ENCODE measurements at places on chromosomes 3 and 15.

DNA sequence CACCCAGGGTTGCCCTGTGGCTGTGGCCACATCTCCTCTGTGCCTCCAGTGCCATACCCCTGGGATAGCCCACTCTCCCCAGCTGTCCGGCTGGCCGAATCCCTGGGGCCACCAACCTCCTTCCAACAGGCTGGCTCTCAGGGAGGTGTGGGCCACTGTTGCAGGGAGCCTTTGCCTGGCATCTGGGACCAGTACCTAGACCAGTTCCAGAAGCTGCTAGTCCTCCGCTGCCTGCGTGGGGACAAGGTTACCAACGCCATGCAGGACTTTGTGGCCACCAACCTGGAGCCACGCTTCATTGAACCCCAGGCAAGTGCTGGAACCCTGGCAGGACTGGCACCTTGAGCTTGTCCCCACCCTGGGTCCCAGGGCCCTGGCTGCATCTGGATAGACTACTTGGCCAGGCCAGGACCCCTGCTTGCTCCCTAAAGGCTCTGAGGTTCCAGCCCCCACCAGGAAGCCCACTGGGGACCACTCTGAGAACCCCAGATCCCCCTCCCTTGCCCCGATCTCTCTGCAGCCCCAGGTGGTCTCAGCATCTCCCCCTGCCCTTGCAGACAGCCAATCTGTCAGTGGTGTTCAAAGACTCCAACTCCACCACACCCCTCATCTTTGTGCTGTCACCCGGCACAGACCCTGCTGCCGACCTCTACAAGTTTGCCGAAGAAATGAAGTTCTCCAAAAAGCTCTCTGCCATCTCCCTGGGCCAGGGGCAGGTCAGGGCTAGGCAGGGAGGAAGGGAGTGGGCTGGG lies 50.0 kb downstream of the SEMA3G start:
- DNase-seq: no peak

DNA sequence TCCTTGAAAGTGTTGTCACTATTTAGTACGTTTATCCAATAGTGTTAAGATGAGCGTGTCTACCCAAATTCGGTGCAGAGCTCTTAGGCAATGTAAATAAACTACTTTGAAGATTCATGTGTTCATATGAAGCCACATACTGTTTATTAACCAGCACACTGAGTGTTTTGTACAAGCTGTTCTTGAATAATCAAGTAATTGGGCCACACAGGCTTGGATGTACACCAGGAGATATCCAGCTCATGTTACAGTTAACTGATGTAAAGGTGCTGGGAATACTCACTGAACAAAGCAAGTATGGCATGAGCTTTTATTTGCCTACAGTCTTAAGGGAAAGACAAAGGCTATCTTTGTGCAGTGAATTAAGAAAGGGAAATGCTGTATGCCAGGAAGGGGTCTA lies 632 bp upstream of the DHX36 start:
- DNase-seq: peak; percentile 29

GRCh38 chr3:113247675-113248458 lies 36.5 kb downstream of the BOC start:
- DNase-seq: no peak

DNA sequence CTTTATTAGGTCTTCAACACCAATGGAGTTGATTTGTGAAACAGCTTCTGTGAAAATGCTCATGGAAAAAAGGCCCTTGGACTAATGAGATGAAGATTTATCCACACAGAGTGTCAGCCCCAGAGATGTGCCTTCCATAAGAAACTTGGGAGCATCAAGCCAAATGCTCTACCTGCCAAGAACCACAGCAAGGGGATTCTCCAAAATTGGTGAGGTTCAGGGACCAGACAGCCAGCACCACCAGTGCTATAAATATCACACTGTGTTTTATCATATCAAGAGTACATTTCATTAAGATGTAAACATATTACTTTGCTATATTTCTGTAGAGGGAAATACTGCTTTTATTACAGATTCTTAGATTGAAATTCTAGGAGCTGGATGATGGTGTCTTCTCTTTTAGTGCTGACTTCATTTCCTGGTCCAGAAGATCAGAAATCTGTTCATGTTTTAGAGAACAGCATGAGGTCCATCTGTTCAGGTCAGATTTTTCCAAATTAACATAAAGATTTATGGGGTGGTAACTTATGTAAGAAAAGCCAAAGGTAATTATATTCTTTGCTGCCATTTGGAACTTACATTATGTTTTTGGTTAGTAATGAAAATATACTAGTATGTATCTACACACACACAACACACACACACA lies 17.7 kb downstream of the SLC35G2 start:
- DNase-seq: no peak

GRCh38 chr15:73530649-73531048 lies 87.7 kb downstream of the REC114 start:
- peak; percentile 24 for DNase-seq

- no peak for DNase-seq
Measured at GRCh38 chr3:122695927-122696561, 15.4 kb downstream of the PARP14 start.

DNA sequence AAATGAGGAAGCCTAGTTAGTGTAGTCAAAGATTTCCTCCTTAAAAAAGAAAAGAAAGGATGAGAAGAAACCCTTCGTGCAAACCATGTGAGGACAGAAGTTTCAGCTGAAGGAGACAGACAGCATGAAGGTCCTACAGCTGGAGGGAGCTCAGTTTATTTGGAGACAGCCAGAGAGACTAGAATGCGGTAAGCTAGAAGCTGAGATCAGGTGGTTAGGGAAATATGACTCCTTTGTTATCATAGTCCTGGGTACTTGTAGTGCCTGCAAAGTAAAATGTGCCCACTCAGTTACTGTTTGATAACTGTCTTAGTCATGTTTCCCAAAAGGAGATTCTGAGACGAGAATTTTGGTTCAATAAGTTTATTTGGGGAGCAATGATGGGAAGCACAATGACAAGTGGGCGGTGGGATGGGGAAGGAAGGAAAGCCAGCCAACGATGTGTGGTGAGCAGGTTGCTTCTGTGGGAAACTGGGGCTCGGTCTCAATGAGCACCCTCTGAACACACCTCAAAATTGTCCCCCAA lies 178.8 kb upstream of the SNTN start:
- DNase-seq: no peak

GRCh38 chr3:180680097-180680430 lies 775 bp upstream of the CCDC39 start:
- no peak for DNase-seq

GRCh38 chr3:122519693-122520092 lies 5.0 kb upstream of the KPNA1 start:
- peak; percentile 61 for DNase-seq

GRCh38 chr3:64445109-64445943 lies 220.1 kb upstream of the PRICKLE2 start:
- DNase-seq: peak; percentile 72

GRCh38 chr3:53229171-53229570 lies 26.7 kb downstream of the TKT start:
- no peak for DNase-seq
